Stimulated activated CD4-positive, alpha-beta T cell treated with anti-CD3 and anti-CD28 coated beads, Interleukin-4, amount 100 ng/mL, for 4 hours (primary cell): ENCODE measurements at places on chromosomes 16 and 17.

DNA sequence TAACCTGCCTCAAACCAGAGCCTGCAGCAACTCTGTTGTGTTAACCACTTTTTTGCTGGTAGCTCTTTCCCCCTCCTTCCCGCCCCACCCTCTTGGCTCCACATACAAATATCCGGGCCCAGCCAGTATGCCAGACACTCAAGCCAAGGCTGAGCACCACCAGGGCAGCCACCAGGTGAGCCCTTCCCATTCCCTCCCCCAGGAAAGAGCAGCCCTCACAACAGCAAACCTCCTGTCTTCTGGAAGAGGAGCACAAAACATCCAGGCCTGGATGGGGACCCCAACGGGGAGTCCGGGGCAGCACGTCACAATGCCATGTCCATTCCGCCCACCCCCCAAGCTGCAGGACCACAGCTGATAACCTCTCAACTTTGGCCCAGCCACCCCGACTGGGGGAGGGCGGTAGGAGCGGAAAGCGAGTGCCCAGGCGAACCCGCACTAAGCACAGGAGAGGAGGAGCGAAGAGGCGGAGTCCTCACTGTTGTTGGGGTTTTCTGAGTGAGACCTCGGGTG, 757 bp downstream of the ORMDL3 start:
- DNase-seq: peak; percentile 48

DNA sequence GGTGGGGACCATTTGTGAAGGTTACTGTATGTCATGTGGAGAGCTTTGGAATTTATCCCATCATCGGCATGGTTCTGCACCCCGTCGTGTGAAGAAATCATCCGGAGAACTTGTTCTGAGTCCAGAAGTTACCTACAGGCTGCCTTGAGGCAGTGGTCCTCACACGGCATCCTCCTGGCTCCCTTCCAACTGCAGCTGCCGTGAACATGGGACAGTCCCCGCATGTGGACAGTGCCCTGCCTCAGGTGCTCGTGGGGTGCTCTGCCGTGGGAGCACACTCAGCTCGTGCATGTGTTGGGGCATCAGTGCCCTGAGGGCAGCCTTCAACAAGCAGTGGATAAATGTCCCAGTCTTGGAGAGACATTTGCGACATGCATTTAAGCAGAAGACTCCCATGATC, 188.7 kb downstream of the KATNIP start:
- no peak for DNase-seq

DNA sequence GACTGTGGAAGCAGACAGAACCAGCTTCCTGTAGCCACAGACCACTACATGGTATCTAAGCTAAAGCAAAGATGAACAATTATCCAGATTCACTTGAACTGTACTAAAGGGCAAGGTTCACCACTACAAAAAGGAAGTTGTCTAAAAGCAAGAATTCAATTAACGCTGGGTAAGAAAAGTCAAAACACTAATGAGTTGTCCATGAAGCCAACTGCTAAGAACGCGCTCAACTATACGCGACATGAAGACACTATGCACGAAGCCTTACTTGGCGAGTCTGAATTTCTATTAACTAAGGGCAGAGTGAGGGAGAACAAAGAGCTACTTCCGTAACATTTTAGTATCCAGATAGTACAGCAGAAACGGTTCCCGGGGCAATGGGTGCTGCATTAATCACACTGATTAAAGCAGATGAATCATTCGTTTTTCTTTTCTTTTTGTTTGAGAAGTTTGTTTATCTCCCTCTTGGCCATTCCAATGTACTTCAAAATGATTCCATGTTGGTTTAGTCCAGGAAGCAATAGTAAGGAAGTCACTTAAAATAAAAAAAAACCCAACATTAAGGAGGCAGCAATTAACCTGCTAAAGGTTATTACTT, 2.8 kb upstream of the RPS15A start:
- DNase-seq: no peak

GRCh38 chr16:83742124-83742899, 65.5 kb upstream of the HSBP1 start:
- DNase-seq: no peak

DNA sequence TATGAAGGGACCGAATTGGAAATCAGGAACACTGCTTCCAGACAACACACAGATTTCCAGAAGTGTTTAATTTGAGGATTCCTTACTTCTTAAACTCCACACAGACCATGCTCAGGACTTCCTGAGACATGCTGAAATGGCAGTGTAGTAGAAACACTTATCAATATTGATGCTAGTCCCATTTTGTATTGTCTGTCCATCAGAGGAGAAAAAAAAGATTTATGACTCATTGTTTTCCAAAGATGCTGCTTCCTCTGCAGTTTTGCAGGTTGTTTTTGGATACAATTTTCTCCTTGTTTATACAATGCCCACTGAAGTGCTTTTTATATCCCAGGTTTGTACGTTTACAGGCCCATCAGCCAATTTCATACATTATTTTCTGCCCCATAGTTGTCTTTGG, 68.3 kb upstream of the TANC2 start:
- DNase-seq: no peak

DNA sequence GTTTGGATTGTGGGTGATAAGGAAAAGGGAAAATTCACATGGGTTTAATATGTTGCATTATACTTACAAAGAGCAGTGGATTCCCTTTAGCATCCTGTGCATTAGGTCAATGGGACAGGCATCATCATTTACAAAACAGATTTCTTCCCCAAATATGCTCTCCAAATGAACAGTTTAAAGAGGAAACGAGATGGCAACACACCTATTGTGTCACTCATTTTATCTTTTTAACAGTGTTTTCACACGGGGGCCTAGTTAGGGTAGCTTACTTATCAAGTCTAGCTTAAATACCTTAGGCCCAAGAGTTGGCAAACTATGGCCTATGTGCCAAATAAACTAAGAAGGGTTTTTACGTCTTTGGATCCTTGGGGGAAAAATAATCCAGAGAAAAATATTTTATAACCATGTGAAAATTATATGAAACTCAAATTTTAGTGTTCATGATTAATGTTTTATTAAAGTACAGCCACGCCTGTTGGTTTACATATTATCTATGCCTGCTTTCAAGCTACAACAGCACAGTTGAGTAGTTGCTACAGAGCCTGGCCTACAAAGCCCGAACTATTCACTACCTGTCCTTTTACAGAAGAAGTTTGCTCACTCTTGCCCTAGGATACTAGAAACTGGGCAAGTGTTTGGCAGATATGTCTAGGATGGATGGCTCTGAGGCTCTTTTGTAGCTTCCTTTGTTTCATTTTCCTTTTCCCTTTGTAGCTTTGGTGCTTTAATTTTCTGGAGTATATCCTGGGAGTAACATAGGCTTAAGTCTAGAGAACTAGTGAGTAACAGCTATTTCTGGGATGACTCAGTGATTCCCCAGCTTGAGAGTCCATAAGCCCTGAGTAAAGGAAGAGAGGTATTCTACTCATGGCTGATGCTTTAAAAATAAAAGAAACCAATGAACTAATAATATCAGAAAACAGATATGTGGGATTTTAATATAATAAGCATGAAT, 12.4 kb downstream of the NUP93 start:
- no peak for DNase-seq

GRCh38 chr17:18246880-18247612, 11.5 kb downstream of the FLII start:
- no peak for DNase-seq

DNA sequence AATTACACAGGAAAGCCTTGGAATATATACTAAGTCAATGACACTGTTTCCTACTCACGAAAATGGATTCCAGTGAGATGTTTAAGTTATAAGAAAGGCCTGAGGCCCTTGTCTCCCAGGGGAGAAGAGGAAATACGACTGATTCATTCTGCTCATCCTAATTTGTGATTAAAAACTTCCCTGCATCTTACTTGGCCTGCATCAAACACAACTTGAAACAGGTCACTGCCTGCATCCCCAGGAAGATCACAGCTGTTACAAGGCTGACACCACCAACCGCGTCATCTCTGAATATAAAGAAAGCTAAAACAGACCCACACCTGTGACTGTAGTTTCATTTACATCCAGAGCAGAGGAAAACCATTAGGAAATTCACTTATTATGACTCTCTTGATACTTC, 121.9 kb downstream of the DNAH3 start:
- DNase-seq: no peak

DNA sequence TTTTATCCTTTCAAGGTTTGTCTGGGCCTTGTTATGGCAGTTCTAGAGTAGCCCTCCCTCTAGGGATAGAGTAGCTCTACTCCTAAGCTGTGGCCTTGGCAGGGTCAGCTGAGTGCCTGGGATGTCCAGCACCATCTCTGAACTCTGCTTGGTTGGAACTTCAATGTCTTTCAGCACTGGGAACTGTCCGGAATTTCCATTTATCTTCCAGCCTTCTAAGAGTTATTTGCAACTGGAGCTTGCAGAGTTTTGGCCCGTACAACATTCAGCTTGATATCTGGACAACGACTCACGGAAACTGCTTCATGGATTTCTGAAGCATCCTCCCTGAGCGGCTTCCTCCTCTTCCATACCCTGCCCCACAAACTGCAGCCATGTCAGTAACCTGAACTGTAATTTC, 22.9 kb downstream of the MMD start:
- DNase-seq: no peak

DNA sequence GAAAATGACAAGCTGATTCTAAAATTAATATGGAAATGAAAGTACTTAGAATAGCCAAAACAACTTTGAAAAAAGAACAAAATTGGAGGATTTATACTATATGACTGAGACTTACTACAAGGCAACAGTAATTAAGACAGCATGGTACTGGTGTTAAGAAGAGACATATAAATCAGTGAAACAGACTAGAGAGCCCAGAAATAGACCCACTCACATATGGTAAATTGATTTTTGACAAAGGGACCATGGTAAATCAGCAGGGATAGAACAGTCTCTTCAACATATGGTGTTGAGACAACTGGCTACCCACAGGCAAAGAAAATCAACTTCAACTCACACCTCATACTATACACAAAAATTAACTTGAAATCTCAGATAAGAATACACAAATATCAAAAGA, 12.9 kb downstream of the CMC2 start:
- no peak for DNase-seq

- no peak for DNase-seq
Observed at GRCh38 chr17:35171834-35172233, 22.4 kb downstream of the SLC35G3 start.
